ENCODE measurements at places on chromosomes 2 and 18.

- DNase-seq: no peak
Measured at GRCh38 chr2:443741-444140, 155.8 kb upstream of the ALKAL2 start.

GRCh38 chr18:7617738-7618422 is 50.8 kb downstream of the PTPRM start:
- DNase-seq: no peak

DNA sequence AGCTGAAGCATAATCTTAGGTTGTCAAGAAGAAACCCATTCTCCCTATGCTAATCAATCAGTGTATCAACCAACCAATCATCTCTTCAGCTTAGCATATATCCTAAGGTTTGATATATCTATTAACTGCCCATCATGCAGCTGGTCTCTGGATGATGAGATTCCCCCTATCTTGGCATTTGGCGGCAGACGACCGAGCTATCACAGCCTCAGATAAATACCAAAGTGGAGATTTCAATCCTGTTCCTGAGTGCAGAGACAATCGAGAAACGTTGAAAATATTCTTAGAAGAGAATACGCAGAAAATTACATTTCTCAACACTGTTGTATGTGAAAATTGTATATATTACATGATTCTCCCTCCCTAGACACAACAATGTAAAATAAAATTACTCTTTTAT is 259.0 kb upstream of the SIX3 start:
- no peak for DNase-seq

DNA sequence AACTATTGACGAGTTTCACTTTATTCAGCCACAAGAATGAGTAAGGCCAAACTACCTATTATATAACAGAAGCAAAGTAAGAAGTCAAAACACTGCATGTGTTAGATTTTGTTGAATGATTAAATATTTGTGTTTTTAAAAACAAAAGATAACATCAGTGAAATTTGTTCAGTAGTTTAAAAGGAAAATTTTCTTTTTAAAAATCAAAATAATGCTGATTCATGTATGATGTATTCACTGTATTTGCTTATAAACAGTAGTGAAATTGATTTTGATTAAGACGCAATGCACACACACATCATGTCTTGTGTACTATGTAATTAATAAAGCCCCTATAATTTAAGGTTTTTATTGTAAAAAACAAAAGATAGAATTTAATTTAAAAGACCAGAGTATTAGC is 73.6 kb upstream of the PSMD14 start:
- no peak for DNase-seq

DNA sequence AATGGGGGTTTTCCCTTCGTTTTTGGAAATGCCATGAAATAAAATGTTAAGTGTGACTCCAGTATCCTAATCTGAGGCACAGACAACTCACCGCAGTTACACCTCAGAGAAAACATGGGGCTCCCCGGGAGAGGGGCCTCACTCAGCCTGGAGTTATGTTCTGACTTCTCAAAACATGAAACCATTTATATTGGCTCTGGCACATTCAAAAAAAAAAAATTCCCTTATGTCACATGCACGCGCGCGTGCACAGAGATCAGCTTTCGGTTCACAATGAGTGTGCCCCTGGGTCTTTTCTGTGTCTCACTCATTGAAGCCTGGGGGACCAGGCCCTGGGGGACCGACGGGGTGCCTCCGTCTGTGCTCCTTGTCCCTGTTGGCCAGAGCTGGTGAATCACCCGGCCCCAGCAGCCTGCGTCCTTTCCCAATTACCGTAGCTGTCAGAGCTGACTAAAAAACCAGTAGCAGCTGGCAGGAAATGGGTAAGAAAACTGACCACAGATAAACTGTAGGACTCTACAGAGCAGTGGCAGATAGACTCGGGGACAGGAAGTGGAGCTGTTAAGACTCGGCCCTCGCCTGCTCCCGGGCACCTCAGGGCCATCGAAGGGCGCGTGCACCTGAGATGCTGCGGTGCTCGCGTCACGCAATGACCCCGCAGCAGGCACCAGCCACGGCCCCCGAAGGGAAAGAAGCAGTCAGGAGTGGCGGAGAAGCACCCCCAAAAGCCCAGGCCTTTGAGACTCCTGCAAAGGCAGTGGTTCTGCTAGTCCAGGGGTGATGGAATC is 138.3 kb upstream of the ID2 start:
- no peak for DNase-seq

DNA sequence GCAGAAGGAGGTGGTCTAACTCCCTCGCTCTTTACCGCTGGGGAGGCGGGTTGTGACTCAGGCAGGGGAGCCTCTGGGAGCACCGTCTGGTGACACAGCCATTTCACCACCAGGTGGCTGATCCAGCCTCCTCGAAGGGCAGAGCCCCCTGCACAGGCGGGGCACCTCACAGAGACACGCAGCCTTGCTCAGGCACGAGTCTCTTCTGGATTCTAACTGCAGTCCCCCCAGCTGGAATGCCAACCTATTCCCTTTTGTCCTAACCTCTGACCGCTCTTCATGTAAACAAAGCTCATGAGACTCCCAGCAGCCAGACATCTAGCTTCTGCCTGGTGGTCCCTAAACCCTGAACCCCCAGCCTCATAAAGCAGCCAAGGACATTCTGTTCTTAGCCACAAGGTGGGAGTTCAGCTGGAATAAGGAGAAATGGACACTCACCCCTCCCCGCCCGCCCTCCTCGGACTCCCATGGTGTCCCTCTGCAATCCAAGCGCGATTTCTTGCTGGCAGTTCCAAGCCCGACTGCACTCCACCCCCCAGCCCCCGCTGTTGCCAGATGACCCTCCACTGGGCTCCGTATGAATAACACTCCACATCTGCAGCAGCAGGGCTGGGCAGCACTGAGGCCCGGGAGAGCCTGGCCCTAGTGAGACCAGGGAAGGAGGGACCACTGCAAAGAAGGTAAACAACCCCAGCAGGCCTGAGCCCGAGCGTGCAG is 84.3 kb downstream of the TNS1 start:
- peak; percentile 83 for DNase-seq

DNA sequence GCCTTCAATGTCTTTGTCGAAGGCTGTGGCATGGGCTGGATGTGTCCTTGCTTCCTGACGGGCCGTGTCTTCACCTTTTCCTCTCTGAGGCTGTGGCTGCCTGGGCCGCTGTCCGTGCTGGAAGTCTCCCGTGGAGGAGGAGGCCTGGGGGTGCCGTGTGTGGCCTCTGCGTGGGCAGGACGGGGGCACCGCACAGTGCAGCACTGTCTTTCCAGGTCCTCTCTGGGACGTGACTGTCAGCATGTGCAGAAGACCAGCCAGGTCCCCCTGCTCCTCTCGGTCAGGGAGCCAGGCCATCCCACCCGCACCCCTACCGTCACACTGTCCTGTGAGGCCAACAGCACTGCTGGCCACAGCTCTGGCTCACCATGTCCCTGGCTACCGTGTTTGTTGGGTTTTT is 64.4 kb upstream of the ZNF236 start:
- no peak for DNase-seq
